ENCODE measurements at places on chromosomes 4 and X.

- DNase-seq: no peak
Observed at GRCh38 chr4:10089346-10089745, 27.3 kb downstream of the WDR1 start.

GRCh38 chr4:113684534-113685091 lies 76.9 kb downstream of the CAMK2D start:
- no peak for DNase-seq

GRCh38 chrX:9885150-9885549 lies 82.0 kb upstream of the CLDN34 start:
- peak; percentile 0 for DNase-seq

DNA sequence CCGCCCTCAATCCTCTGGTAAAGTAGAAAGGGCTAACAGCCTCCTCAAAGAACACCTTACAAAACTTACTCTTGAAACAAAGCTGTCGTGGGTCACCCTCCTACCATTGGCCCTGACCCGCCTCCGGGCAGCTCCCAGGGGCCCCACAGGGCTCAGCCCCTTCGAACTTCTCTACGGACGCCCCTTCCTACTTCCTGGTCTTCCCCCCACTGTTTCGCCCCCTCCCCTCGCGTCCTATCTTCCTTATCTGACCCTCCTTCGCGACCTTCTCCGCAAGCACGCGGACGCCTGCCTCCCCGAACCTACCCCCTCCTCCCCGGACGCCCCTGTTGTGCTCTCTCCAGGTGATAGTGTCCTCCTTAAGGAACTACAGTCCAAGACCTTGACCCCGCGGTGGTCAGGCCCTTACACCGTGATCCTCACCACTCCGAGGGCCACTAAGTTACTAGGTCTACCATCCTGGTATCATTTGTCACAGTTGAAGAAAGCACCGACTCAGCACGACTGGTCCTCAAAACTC lies 963.1 kb downstream of the RPA4 start:
- DNase-seq: no peak

DNA sequence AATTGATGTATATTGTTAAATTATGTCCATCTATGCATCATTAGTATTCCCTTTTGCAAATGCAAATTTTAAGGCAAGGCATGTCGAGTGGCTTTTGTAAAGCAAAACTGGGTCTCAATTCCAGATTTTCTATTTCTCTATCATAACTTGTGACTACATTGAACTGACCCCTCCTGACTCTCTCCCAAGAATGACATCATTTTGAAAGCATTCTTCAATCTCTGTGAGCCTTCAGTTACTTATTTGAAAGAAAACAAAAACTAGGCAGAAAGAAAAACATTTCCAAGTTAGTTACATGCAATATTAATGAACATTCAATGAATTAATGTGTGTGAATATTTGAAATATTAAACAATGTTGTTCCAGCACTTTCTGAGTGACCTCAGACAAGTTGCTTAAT lies 314.3 kb upstream of the CLNK start:
- DNase-seq: no peak

- DNase-seq: no peak
Observed at GRCh38 chr4:99021386-99021785, 25.9 kb downstream of the METAP1 start.

GRCh38 chr4:108336076-108336475 lies 167.3 kb upstream of the LEF1 start:
- DNase-seq: no peak

GRCh38 chr4:39446483-39446841 lies 12.3 kb downstream of the RPL9 start:
- no peak for DNase-seq

DNA sequence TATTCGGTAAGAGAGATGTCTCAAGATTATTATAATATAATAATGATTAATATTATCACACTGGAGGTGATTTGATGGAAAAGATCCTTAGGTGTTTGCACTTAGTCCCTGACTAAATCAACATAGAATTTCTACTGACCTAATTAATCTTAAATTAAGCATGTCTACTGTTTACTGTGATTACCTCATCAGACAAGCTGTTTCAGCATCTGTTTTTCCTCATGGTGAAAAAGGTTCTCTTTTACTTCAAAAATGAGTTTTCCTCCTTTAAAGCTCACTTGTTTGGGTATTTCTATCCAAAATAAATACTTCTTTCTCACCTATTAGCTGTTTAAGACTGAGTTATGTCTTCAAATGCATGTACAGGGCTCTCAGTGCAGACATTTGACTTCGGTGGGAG lies 407.8 kb downstream of the NKX6-1 start:
- DNase-seq: no peak

DNA sequence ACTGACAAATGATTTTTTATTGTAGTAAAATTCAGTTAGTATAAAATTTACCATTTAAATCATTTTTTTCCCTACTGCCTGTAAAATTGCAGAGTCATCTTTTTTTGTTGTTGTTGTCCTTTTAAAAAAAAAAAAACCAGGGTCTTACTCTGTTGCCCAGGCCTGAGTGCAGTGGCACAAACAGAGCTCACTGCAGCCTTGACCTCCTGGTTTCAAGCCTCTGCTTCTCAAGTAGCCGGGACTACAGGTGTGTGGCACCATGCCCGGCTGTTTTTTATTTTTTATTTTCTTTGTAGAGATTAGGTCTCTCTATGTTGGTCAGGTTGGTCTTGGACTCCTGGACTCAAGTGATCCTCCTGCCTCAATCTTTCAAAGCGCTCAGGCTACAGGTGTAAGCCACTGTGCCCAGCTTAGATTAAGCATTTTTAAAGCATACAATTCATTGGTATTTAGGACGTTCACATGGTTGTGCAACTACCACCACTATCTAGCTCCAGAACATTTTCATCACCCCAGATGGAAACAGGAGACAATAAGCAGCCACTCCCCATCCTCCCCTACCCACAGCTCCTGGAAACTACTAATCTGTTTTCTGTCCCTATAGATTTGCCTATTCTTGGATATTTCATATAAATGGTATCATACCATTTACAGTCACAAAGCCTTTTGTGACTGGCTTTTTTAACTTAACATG lies 59.7 kb upstream of the PGRMC2 start:
- no peak for DNase-seq

- DNase-seq: no peak
Observed at GRCh38 chr4:81676537-81676936, 204.8 kb upstream of the RASGEF1B start.

DNA sequence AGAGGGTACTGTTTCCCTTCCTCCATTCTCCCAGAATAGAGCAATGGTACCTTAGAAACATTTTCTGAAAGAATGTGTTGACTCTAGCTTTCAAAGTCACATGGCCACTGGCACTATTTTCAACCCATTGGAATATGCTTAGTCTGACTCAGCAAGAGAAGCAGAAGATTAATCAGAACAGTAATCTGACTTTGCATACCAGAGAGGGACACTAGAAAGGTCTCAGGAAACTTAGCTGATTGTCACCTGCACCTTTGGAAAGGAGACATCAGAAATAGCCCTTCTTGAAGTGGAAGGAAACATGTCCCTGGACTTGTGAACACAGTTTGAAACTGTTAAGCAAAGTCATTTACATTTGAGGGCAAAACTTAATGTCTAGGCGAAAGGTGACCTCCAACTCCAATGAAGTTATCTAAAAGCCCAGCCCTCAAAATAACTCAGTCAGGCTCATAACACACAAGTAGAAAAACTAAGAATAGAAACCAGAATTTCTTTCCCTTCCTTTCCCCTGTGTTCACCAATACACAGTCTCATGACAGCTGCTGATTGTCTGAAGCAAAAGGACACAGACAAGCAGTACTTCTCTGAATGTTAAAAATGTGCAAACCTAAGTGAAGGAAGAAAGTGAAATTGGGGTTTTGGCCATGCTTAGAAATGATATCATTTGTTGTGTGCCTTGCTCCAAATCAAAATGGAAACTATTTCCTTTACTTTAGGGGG lies 270.8 kb downstream of the GRIA3 start:
- no peak for DNase-seq

GRCh38 chr4:174449152-174449551 lies 73.1 kb downstream of the HPGD start:
- DNase-seq: no peak

GRCh38 chrX:54416965-54417364 lies 23.2 kb upstream of the TSR2 start:
- no peak for DNase-seq

DNA sequence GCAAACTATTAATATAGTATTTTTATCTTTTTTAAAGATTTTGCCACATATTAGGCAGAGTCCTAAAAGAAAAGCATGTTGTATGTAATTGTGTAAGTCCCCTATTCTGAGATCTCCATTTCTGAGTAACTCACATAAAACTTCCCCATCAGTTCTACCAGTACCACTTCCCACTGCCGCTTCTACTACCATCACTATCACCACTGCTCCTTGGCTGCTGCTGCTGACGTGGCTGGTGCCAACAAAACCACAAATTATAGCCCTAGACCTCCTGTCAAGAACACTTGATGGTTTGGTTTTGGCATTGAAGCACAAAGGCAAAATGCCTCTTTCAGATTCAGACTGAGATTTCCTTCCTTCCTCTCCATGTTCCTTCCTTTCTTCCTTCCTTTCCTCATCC lies 106.4 kb downstream of the MMRN1 start:
- DNase-seq: no peak

DNA sequence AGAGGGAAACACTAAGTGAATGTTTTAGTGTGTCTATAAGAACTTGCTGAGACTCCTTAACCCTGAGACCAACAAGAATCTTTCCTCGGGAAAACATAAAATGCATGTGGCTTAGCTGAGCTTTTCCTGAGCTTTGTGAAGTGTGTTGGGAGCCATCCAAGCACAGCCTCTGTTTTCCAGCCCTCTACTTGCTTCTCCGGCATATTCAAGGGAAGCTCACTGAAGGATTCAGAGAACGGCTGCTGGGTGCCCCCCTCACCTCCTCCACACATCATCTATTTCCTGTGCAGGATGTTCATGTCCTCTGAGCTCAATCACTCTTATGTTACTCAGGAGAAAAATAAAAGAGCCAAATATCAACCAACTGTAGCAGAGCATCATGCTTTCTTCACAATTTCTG lies 492.1 kb downstream of the IL15 start:
- no peak for DNase-seq

- DNase-seq: no peak
Observed at GRCh38 chr4:184653650-184654049, 4.1 kb downstream of the PRIMPOL start.
